ENCODE measurements at places on chromosomes 2 and 18.
A peak's percentile ranks its signal among the peaks of the same experiment; 100 is the strongest.

- no peak for DNase-seq
Observed at GRCh38 chr18:14941256-14941655, 193.3 kb downstream of the ANKRD30B start.

GRCh38 chr2:81481994-81482368 lies 1177.4 kb upstream of the LRRTM1 start:
- peak; percentile 0 for DNase-seq

- DNase-seq, result peak; percentile 15
Observed at GRCh38 chr18:58787536-58788149, 77.0 kb upstream of the ZNF532 start.

DNA sequence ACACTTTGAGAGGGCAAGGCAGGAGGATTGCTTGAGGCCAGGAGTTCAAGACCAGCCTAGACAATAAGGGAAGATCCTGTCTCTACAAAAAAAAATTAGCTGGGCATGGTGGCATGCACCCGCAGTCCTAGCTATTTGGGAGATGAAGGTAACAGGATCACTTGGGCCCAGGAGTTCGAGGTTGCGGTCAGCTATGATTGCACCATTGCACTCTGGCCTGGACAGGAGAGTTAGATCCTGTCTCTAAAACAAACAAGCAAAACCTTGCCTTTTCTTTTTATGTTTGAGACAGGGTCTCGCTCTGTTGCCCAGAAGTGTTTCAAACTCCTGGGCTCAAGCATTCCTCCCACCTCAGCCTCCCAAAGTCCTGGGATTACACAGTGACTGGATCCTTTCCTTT lies 14.5 kb upstream of the THADA start:
- no peak for DNase-seq

DNA sequence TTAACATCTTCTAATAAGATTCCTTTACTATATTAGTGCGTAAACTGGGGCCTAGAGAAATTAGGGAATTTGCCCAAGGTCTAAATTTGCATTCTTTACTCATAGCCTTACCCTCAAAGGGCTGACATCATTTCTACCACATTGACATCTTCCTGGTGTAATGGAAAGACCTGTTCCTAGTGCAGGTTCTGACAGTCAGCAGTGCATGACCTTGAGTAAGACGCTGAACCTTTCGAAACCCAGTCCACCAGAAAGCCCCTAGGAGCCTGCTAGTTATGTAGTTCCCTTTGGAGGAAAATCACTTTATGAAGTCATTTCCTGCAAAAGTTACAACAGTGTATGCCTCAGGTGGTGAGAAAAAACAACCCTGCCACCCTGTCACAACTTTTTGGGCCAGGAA lies 388.3 kb downstream of the TNS1 start:
- no peak for DNase-seq

DNA sequence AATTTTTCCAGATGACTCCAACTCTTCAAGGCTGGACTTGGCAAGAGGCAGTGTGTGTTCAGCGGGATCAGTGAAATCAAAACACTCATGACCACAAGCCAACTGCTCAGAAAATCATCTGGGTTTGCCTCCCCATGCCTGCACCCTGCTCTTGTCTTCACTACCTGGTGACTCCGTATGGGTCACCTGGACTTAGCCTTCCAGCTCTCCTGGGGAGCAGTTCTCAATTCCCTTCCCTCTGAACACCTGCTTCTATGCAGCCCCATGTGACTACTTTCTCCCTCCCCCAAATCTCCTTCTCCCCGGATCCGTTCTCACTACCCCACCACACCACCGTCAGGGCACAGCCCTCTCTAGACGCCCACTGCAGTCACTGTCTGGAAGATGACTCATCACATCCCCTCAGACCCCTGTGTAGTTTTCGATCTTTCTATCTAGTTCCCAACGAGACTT lies 130.2 kb upstream of the ID2 start:
- no peak for DNase-seq

GRCh38 chr2:238488347-238488826 lies 61.7 kb downstream of the ASB1 start:
- DNase-seq, result no peak

DNA sequence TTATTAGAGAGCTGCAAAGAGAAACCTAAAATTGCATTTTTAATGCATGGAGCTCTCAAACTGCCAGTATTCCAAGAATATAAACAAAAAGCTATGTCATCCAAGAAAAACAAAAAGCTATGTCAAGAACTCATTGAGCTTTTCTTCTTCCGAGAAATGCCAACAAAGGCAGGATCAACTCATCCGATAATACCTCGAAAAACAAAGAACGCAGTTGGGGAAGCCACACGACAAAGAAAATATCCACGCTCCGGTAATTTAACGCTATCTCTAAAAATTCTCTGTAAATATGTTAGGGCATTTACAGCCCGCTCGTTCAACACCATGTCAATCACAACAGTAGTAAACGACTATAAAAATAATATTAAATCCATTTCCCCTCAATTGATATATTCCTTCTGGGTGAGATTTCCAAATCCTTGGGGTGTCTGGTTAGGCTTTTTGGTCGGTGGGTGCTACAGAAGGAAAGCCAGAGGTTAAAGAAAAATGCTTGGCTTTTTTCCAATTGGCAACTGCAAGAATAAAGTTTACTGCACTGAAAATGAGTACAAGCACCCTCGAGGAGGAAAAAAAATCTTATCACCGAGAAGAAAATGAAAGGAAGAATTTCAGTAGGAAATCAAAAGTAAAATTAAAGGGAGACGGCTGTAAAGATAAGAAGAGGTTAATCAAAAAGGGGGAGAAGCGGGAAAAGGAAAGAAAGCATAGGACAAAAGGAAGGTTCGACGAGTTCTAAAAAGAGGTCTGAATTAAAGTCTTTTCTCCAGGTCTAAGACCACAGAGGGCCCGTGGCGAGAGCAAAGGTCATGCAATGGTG lies 856 bp downstream of the TIA1 start:
- no peak for DNase-seq

DNA sequence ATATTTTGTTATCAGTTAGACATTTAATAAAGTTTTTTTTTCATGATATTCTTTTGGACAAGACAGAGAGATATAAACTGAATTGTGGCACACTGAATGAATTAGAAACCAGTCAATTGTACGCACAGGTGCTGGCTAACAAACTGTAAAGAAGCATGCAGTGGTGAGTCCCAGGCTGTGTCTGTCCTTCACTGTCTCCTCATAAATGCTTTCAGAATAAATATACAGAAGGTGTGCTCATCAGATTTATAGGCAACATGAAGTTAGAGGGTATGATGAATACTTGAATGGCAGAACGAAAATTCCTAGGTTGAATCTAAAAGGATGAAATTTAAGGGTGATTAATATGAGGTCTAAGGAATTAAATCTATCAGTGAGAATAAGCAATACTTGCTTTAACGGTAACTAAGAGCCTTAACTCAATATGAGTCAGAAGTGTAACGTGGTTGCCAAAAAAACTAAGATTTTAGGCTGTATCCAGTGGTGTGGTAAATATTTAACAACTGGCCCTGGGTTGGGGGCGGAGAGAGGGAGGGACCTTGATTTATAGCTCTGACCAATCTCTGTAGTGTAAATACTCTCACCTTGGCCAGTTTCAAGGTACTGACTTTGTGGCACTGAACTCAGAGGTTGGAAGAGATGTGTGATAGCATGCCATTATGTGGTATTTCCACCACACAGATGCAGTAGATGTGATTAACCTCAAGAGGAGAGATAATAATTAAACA lies 41.9 kb upstream of the AAK1 start:
- DNase-seq, result no peak

DNA sequence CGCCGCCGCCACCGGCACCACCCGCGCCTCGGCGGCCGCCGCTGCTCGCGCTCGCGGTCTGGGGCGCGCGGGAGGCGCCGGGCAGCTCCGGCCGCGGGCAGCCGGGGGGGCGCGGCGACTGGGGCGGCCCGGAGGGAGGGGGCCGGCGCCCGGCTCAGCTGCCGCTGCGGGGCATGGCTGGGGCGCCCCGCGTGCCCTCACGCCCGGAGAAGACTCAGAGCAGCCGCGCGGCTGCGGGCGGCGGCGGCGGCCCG lies 295 bp downstream of the GAREM1 start:
- no peak for DNase-seq

GRCh38 chr2:16094811-16095210 lies 154.5 kb downstream of the MYCN start:
- no peak for DNase-seq

- no peak for DNase-seq
Observed at GRCh38 chr2:140442319-140442718, 1662.1 kb upstream of the NXPH2 start.

DNA sequence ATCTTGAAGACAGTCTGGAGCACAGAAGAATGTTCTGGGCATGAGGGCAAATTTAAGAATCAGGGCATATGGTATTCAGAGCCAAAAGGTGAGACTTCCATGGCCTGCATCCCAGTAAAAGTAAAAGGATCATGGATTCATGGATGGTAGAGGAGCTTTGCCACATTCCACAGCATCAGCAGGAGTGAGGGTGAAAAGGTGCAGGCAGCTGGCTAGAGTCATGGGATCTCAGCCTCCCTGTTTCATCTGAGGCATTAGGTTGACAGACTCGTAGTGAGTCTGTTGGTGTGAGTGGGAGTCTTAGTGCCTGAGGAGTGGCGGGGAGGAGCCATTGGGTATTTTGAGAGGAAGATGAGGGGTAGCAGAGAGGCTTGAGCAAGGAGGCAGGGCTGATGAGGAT lies 301.6 kb downstream of the CYP26B1 start:
- DNase-seq, result no peak

GRCh38 chr2:238203973-238204683 lies 633 bp upstream of the ILKAP start:
- no peak for DNase-seq

DNA sequence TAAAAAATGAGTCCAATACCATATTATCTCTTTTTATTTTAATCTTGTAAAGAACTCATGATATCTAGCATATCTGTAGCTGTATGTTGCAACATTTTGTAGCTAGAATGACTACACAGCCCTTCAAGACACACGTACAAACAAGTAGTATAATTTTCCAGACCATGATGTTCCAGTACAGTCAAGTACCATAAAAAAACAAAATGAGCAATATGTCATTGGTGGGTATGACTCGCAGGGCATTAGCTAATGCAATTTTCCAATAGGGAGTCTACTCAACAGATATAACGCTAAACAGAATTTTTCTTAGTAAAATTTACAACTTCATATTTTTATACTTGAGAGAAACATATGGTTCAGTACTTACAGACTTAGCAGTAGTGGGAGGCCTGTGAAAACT lies 53.6 kb upstream of the UGP2 start:
- DNase-seq, result peak; percentile 81

GRCh38 chr2:24189551-24189950 lies 14.7 kb downstream of the FAM228A start:
- DNase-seq, result no peak

- DNase-seq, result no peak
Observed at GRCh38 chr2:62471816-62472215, 34.2 kb downstream of the TMEM17 start.

GRCh38 chr2:208036357-208036756 lies 11.0 kb upstream of the PLEKHM3 start:
- peak; percentile 14 for DNase-seq

- no peak for DNase-seq
Observed at GRCh38 chr2:24050041-24050979, 769 bp downstream of the FKBP1B start.

- DNase-seq, result no peak
Observed at GRCh38 chr2:174610243-174610995, 12.8 kb upstream of the WIPF1 start.

- no peak for DNase-seq
Observed at GRCh38 chr2:233371641-233372040, 17.3 kb downstream of the DGKD start.

- peak; percentile 33 for DNase-seq
Observed at GRCh38 chr2:85971366-85971765, 82.6 kb upstream of the ST3GAL5 start.

- no peak for DNase-seq
Observed at GRCh38 chr2:145572238-145572637, 1052.3 kb upstream of the ZEB2 start.

DNA sequence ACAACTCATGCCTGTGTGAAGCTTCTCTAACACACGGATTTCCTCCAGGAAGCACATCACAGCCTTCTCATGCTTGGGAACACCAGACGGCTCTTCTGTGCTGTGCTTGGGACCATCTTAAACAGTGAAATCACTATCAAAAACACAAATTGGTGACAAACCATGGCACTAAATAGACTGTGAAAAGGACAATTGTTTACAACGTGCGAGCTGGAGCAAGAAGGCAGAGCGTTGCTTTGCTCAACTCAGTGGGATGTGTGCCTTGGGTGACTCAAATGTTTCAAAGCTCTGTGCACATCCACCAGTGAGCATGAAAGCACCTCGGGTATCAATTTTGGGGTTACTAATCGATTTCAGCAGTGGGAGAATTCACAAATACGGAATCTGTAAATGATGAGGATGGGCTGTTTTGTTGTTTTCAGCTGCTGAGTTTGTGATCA lies 182.4 kb upstream of the ARL4C start:
- peak; percentile 55 for DNase-seq

- no peak for DNase-seq
Observed at GRCh38 chr2:206112846-206113547, 27.0 kb upstream of the INO80D start.

- DNase-seq, result no peak
Observed at GRCh38 chr18:51191128-51191717, 6.3 kb downstream of the MEX3C start.

GRCh38 chr2:69384618-69385081 lies 2.4 kb downstream of the GFPT1 start:
- no peak for DNase-seq

- DNase-seq, result no peak
Observed at GRCh38 chr2:86134709-86135108, 28.7 kb downstream of the PTCD3 start.

DNA sequence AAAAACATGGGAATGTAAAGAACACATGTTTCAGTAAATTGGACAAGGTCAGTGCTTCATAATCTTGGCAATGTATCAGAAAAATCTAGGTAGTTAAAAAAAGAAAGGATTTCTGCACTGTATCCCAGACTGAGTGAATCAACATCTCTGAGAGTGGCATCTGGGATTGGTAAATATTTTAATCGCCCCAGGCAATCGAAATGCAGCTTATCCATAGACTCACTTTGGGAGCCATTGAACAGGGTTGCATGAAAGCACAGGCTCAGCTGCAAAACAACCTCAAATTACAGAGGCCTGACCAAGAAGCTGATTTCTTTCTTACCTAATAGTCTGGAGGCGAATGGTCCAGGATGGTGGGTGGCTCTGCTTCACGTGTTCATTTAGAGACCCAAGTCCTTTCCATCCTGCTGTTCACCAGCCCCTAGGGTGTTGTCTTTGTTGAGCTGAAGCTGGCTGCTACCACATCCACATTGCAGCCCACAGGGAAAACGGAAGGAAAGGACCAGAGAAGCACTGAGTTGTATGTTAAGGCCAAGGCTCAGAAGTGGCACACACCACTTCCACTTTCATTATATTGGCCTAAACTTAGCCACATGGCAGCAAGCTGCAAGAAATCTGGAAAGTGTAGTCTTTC lies 59.0 kb downstream of the MOGAT1 start:
- DNase-seq, result peak; percentile 22
